Spinal cord (tissue), 10 donors: ENCODE measurements at places on chromosomes 16 and 17. TPM values are rescaled to one million over a fixed set of nuclear protein-coding genes. Genes with fewer than 3 reads are reported as not detected.
A peak's percentile ranks its signal among the peaks of the same experiment; 100 is the strongest.

Gene NPIPA8
- 0.28 TPM for total RNA-seq

Gene ZG16B
- total RNA-seq, result 0.59 TPM

- no peak overlapping the region for H3K27ac ChIP-seq
- H3K4me1 ChIP-seq, result peaks cover 15% of the 10 kb centered on the region
- H3K36me3 ChIP-seq, result peaks cover 81% of the 10 kb centered on the region
- DNase-seq, result no peak
- H3K27me3 ChIP-seq, result no peaks in the 10 kb centered on the region
Observed at GRCh38 chr17:58304750-58305486, 23.7 kb downstream of the TSPOAP1 start.

Gene RGS11
- 7.9 TPM for total RNA-seq

GRCh38 chr17:298791-299450 is 53.7 kb downstream of the RPH3AL start:
- H3K36me3 ChIP-seq, result peaks cover 6% of the 10 kb centered on the region
- no peak overlapping the region for H3K27ac ChIP-seq
- no peak overlapping the region for H3K4me3 ChIP-seq
- DNase-seq, result no peak
- H3K27me3 ChIP-seq, result no peaks in the 10 kb centered on the region

DNA sequence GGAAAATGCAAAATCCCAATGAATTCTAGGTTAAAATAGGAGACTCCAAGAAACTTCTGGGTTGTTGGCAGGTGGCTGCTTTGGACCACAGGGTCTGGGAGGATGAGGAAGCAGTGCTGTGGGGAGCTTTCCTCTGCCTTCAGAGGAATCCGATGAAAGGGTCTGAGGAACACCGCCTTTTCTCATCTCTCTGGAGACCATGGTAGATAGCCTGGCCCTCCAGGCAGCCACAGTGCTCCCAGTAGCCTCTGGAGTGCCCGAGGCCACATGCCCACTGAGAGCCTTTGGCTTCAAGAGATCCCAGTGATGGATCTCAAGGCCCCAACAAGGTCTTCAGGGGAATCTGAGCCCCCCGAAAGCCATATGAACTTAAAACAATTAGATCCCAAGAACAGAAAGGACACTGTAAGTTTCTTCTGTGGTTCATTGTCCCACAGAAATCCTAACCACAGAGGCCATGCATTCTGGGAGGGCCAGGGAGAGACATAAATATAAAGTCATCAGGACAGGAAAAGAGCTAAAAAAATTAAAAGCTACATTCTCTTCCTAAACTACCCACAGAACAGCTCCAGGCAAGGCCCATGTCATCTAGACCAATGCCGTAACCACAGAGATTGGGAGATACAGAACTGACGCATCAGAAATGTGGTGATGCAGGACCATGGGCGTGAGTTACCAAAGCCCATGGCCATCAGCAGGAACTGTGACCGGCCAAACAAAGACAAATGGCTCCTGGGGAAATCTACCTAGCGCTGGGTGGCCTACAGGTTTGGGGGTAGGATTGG is 24.3 kb downstream of the TK2 start:
- H3K4me1 ChIP-seq, result peaks cover 16% of the 10 kb centered on the region
- H3K36me3 ChIP-seq, result peaks cover 80% of the 10 kb centered on the region
- no peak overlapping the region for H3K4me3 ChIP-seq
- H3K27me3 ChIP-seq, result no peaks in the 10 kb centered on the region

Gene PABPN1L
- total RNA-seq, result not detected

- H3K4me3 ChIP-seq, result no peak overlapping the region
- no peak overlapping the region for H3K27ac ChIP-seq
- H3K36me3 ChIP-seq, result no peaks in the 10 kb centered on the region
Observed at GRCh38 chr17:43669971-43670644, 8.4 kb upstream of the MEOX1 start.

GRCh38 chr17:73562896-73563295 is 81.3 kb downstream of the SDK2 start:
- no peak overlapping the region for H3K27ac ChIP-seq
- no peaks in the 10 kb centered on the region for H3K27me3 ChIP-seq
- DNase-seq, result no peak

DNA sequence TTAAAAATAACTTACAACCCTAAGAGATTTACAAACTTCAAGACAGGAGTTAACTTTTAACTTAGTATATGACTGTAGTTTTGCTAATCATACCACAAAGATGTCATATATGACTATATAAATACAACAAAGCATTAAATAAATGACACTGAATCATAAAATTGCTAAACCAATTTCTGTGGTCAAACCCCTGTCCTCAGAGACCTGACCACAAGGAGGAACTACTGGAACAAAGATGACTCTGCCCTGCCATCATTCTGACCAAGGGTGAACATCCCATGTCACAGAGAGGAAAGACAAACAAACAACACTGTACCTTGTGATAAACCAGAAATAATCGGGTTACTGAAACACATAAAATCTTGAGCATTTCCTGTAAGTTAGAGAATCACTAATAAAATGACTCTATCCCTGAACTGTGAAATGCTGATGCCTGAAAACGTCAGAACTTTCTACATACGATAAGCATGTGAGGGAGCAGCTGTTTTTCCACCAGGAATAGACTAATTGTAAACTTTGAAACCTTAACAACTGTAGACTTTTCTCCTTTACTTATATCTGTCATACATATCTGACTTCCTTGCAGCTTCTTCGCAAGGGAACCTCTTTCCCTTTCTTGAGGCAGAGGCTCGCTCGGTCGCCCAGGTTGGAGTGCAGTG is 47.9 kb downstream of the WDR59 start:
- H3K36me3 ChIP-seq, result peaks cover 37% of the 10 kb centered on the region
- DNase-seq, result no peak
- H3K4me1 ChIP-seq, result no peaks in the 10 kb centered on the region

Gene CBX2
- 12.6 TPM for total RNA-seq

DNA sequence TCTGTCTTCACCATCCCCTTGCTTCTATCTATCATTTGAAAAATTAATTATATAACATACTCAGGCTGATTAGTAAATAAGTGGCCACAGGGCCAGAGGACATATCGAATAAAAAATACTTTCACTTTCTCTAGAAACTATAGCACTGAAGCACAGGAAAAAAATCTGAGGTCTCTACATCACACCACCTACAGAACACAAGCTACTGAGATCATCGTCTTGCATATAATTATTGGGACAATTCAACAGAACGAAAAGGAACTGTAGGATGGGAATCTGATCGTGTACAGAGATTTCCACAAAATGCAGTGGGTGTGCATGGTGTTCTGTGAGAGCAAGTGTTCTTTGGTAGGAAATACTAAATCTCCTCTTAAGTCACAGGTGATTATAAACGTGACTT is 289.6 kb upstream of the ERCC4 start:
- DNase-seq, result no peak
- H3K4me1 ChIP-seq, result no peaks in the 10 kb centered on the region
- H3K27ac ChIP-seq, result no peak overlapping the region
- no peak overlapping the region for H3K4me3 ChIP-seq

GRCh38 chr17:21194703-21195102 is 19.3 kb downstream of the TMEM11 start:
- H3K27ac ChIP-seq, result peak overlapping the region; percentile 35
- peaks cover 44% of the 10 kb centered on the region for H3K36me3 ChIP-seq
- H3K4me3 ChIP-seq, result no peak overlapping the region
- no peaks in the 10 kb centered on the region for H3K27me3 ChIP-seq

Gene P2RX1
- 0.55 TPM for total RNA-seq

Gene SSTR5
- 0.88 TPM for total RNA-seq

Gene EPOP
- 1.7 TPM for total RNA-seq

- H3K4me3 ChIP-seq, result no peak overlapping the region
- no peak for DNase-seq
- peaks cover 77% of the 10 kb centered on the region for H3K36me3 ChIP-seq
- peak overlapping the region; percentile 40 for H3K27ac ChIP-seq
- no peaks in the 10 kb centered on the region for H3K27me3 ChIP-seq
Observed at GRCh38 chr17:77210946-77211541, 70.3 kb downstream of the SEC14L1 start.

Gene ABCA9
- total RNA-seq, result 68.3 TPM

GRCh38 chr16:750485-750884 is 9.7 kb upstream of the CIAO3 start:
- no peak for DNase-seq
- H3K4me3 ChIP-seq, result no peak overlapping the region
- H3K27ac ChIP-seq, result no peak overlapping the region
- H3K4me1 ChIP-seq, result peaks cover 5% of the 10 kb centered on the region
- H3K36me3 ChIP-seq, result no peaks in the 10 kb centered on the region

DNA sequence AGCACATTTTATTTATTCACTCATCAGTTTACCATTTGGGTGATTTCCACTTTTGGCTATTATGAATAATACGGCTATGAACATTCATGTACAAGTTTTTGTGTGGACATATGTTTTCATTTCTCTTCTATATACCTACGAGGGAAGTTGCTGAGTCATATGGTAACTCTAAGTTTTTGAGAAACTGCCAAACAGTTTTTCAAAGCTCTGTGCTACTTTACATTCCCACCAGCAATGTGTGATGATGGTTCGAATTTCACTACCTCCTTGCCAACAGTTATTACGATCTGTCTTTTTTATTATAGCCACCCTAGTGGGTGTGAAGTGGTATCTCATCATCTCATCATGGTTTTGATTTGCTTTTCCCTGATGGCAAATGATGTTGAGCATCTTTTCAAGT is 63.7 kb upstream of the MRTFB start:
- H3K27me3 ChIP-seq, result no peaks in the 10 kb centered on the region
- no peak overlapping the region for H3K4me3 ChIP-seq
- DNase-seq, result no peak
- no peaks in the 10 kb centered on the region for H3K36me3 ChIP-seq
- H3K4me1 ChIP-seq, result peaks cover 15% of the 10 kb centered on the region
- H3K27ac ChIP-seq, result no peak overlapping the region

Gene MT1A
- not detected for total RNA-seq

DNA sequence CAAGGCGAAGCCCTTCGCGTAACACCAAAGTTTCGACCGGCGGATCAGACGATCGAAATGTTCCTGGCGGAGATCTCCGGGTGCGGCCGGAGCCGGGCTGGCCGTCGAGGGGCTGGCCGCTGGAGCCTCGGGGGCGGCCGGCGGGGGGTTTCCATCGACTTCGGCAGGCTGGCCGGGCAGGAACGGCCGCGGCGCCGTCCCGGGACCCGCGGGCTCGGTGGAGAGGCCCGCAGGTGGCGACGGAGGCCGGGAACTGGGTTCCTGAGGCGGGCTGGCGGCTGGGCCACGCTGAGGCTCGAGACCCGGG is 1.1 kb downstream of the EPOP start:
- peaks cover 27% of the 10 kb centered on the region for H3K4me1 ChIP-seq
- peaks cover 67% of the 10 kb centered on the region for H3K27me3 ChIP-seq
- no peaks in the 10 kb centered on the region for H3K36me3 ChIP-seq
- no peak for DNase-seq

Gene PLK1
- 7.1 TPM for total RNA-seq

Gene ARHGAP44
- total RNA-seq, result 26.2 TPM

DNA sequence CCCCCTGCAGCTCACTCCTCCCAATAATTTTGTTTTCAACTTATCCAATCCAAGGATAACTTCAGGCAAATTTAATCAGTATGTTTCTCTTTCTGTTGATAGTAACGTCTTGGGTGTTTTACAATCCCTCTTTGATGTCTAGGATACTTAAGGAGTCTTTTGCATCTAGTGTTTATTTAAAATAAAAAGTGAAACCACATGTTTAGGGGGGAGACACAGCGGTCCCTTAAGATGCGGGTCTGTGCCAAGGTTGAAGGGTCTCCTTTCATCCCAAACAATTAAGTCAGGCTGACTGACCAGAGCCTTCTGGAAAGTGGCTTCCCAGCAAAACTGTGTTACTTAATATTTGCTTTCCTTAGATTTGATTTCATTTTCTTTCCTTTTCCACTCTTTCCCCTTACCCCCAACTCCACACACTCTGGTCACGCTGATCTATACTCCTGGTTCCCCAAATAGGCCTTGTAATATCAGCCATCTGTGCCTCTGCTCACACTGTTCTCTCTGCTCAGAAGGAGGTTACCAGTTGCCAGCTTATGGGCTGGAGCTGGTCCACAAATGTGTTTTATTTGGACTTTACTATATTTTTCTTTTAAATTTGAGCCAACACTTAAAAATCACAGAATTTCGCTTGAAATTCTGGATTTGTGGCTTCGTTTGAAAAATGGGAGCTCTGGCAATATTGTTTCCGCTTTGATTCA is 11.2 kb downstream of the ANKS4B start:
- no peak overlapping the region for H3K27ac ChIP-seq
- no peak overlapping the region for H3K4me3 ChIP-seq
- H3K36me3 ChIP-seq, result no peaks in the 10 kb centered on the region
- no peaks in the 10 kb centered on the region for H3K4me1 ChIP-seq

- H3K4me3 ChIP-seq, result no peak overlapping the region
- DNase-seq, result peak; percentile 75
- peaks cover 9% of the 10 kb centered on the region for H3K27me3 ChIP-seq
Observed at GRCh38 chr16:86018487-86018886, 119.5 kb downstream of the IRF8 start.
